ENCODE measurements at places on chromosomes 2 and 18.

DNA sequence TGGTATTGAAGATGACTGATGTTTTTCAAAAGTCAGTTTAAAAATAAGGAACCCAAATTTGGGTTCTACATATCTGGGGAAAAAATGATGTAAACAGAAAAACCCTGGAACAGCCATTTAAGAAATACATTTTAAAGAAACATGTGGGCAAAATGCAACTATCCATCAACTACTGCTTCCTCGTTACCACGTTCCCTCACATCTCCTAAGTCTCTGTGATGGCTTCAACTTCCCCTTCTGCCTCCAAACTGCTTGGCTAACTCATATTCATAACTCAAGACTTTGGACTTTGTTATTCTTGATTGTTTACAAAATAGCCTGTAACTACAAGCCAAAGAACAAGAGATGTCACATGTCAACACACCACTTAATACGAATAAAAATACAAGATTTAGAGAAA, 116.3 kb downstream of the DYM start:
- DNase-seq: no peak

GRCh38 chr18:22324191-22325131, 93.3 kb downstream of the CTAGE1 start:
- DNase-seq: no peak

- DNase-seq: no peak
Measured at GRCh38 chr18:56716692-56717146, 65.6 kb downstream of the WDR7 start.

GRCh38 chr2:68188831-68189230, 31.1 kb downstream of the PNO1 start:
- no peak for DNase-seq

DNA sequence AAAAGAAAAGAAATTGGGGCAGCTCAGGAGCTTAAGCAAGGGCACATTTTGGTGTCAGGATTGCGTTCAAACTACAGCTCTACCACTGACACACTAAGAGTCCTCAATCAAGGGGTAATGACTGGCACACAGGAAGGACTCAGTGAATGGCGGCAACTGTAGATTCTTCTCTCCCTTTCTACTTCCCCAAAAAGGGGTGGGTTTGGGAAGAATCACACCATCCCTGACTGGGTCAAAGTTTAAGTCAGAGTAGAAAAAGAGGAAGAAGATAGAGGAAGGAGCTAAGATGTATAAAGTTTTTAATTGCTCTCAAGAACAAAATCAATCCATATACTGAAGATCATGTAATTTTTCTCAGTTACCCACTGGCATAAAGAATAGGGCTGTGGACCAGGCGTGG, 2.6 kb downstream of the NLRC4 start:
- no peak for DNase-seq

- no peak for DNase-seq
Measured at GRCh38 chr18:8162802-8163201, 446.4 kb upstream of the RAB12 start.

- no peak for DNase-seq
Measured at GRCh38 chr2:154697418-154698252, 860 bp upstream of the KCNJ3 start.

DNA sequence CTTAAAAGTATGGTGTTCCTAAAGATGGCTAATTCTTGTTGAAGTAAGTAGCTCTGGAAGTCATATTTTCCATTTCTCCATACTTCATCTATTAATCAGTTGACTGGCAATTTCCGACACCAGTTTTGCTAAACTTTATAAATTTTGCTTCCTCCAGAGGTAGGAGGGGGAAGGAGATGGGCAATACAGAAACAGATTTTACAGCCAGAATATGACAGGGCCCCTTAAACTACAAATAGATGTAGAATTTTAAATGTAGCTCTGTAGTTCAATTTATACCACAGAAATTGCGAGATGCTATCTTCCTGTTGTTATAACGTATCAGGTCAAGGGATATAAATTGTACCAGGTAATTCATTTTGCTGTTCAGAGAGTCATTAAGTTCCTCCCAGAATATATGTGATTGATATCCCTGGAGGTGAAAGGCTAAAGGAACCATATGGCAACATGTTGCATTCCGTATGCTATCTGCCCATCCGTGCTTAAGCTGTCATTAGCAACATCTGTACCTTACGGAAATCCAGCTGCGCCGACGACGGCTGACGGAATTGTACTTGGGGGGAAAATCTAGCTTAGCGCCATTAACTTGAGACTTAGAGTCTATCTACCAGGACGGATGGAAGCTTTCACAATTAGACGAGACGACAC, 8.4 kb upstream of the NR4A2 start:
- DNase-seq: no peak

GRCh38 chr18:61556862-61557261, 223.6 kb downstream of the CDH20 start:
- DNase-seq: no peak

- no peak for DNase-seq
Measured at GRCh38 chr2:224142397-224143312, 103.6 kb upstream of the SERPINE2 start.

GRCh38 chr2:102069311-102069974, 73.1 kb upstream of the IL1R1 start:
- DNase-seq: no peak

DNA sequence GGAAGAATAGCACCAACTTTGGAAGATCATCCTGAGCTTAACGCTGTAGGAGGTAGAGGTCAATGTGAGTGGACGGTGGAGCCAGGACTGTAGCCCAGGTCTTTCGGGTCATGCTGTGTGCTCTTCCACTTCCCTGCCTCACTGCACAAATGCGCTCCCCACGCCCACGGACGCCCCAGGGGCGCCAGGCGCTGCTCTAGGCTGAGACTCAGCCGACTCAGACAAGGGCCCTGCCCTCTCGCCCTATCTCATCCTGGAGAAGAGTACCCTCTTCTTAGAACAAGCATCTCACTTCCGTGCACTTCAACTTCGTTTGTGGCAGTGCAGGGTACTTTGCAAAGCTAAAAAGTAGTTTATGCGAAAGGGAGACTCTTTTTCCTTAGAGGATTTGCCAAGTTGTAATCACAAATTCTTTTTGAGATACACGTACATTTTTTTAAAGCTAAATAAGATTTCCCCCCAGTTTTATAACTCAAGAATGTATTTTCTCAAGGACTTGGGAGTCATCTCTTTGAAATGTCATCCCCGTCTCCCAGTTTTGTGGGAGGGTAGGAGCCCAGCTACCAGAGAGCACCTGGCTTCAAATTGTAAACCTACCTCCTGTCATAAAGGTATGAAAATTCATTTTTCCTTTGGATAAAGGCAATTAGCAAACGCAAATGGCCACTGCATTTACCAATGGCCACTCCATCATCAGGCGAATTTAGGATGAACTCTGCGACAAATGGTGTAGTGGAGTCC, 1.2 kb upstream of the PRELID3A start:
- DNase-seq: no peak

DNA sequence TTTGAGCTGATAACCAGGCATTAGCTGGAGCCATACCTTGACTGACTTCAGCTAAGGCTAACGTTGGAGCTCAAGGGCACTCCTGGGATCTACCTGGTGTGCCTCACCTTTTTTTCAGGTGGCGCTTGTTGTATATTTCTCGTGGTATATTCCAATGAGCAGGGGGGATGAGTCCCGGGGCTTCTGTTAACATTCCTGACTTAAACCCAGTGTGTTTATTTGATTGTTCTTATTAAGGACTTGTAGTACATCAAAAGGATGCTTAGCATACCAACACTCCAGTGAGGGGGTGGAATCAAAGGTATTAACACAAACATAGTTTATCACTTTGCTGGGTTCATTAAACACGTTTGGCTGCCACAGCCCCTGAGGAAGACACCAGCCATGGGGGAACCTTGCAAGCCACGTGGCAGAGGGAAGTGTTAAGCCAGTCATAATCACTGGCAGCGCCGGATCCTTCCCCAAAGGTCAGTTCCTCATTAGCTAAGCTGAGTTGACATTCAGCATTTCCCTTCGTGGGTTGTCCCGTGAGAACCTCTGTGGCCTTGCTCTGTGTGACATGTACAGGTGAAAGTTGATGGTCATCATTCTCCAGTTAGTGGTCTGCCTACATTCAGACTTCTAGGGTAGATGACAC, 119.5 kb upstream of the MCFD2 start:
- DNase-seq: no peak

DNA sequence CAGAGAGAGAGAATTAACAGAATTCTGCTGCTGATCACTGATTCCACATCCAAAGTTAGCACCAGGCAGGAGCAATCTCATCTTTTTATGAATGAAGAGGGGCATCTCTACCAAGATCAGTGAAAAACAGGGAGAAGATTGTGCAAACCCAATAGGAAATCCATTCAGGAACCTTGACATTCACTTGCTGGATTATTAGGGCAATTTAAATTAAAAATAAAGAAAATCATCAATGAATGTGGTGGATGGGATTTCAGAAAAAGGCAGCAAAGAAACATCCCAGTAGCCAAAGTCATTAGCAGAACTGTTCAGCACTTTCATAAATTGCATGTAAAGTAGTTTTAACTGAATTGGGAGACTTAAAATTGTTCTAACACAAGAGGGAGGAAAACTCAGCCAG, 423.2 kb downstream of the TGIF1 start:
- no peak for DNase-seq

DNA sequence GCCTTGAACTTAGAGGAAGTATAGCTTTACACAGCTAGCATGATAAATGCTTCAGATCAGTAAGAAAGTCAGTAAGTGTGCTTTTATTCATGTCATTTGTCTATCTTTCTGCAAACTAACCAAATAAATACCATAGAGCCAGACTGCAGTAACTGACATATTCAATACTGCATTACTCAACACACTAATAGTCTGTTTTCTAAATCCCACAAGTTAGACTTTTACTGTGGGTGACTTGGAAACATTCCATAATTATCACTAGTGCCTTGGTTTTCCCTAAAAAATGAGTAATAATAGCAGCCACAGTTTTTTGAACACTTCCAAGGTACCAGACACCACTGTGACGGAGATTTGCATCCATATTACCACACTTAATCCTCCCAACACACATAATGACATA, 33.0 kb downstream of the ACVR1 start:
- DNase-seq: no peak

- DNase-seq: no peak
Measured at GRCh38 chr2:64214281-64215115, 70.3 kb upstream of the PELI1 start.

- no peak for DNase-seq
Measured at GRCh38 chr2:38497670-38498037, 105.1 kb downstream of the HNRNPLL start.

DNA sequence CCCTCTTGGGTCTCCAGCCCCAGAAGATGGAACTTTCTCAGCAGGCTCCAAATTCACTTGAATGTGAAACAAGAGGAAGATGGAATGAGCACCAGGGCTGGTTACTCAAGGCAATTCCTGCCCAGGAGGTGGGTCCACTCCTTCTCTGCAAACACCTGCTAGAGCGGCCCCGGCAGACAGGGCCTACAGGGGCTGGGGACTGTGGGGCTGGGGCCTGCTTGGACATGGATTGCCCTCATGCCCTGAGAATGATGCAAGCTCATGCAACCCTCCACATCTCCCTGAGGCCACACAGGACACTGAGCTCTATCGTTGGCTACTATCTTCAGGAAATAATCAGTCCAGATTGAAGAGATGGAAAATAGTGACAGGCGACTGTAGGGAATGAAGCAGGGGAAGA, 39.1 kb downstream of the TFCP2L1 start:
- DNase-seq: no peak

DNA sequence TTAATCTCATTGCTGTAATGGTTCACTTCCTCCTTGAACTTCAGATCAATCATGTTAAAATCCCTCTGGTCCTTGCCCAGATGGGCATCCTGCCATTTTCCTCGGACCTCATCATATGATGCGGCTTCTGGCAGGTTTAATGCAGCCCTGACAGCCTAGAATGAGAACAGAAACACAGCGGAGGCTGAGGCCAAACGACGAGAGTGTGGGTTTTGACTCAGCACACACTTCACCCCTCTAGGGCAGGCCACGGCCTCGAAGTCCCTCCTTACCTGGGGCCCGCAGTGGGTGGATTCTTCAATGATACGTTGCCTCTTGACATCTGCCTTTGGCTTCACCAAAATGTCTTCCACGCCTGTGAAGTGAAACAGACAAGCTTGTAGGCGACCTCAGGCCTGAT, 56.8 kb downstream of the POLR1A start:
- DNase-seq: no peak

DNA sequence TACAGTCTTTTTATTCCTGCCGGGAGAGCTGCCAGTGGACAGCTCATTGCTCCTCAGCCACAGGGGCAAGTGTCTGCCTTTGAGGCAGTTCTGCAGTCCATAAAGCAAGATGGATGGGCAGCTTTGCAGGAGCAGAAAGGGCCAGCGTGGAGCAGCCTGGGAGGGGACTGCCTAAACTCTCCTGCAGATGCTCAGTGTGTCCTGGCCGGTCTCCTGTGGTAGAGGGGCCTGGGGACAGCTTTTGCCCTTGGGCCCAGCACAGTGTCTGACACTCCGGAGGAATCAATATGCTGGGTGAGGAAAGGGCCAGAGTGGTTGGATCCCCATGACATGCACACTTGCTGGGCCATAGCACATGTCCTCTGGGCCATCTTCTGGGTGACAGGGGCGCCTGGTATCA, 65.7 kb upstream of the DAPL1 start:
- no peak for DNase-seq

DNA sequence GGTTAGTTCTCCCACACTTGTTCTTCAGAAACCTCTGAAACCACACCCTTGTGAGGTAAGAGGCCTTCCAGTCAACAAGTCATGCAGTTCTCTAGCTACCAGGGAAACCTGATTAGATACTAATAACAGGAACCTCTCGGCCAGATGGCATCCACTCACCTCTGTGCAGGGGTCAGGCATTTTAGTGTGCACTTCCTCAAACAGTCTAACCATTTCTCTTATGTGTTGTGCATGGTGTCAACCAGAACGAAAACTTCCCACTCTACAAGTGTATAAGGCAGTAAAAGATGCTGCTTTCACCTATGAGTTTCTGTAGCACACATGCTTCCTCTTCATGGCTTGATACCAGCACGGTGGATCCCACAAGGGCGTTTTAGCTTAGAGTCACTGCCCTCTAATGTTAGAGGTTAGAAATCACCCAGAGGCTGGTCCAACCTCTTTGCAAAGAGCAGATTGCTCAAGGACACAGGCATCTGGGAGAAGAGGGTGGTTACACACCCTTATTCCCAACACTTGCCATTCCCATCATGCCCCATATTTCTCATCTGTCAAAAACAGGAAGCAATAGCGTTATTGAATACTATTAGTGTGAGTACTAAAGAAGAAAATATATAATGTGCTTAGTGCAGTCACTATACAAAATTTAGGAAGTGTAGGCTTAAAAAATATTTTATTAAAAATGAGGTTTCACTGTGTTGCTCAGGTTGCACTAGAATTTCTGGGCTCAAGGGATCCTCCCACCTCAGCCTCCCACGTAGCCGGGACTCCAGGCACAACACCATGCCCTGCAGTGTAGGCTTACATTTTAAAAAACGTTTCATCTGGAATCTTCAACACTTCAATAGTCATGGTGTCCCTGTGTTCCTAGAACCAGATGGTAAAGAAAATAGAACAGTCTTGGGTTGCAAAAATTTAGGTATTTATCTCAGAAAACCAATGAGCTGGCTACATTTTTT, 34.5 kb upstream of the RAB31 start:
- DNase-seq: no peak

GRCh38 chr2:217631115-217631514, 371.7 kb downstream of the TNS1 start:
- DNase-seq: no peak

- peak; percentile 21 for DNase-seq
Measured at GRCh38 chr2:9843229-9844035, at the start of gene TAF1B. Gene TAF1B, plus strand, starts transcription at chr2:9843474. Its CDS starts 68 bp downstream, at chr2:9843542.

- DNase-seq: no peak
Measured at GRCh38 chr2:107719836-107720235, 106.9 kb upstream of the RGPD4 start.

GRCh38 chr2:148614322-148615049, 30.1 kb upstream of the EPC2 start:
- no peak for DNase-seq

GRCh38 chr2:142415461-142415860, 284.6 kb upstream of the LRP1B start:
- DNase-seq: no peak
